ENCODE measurements at places on chromosomes 1 and 21.

DNA sequence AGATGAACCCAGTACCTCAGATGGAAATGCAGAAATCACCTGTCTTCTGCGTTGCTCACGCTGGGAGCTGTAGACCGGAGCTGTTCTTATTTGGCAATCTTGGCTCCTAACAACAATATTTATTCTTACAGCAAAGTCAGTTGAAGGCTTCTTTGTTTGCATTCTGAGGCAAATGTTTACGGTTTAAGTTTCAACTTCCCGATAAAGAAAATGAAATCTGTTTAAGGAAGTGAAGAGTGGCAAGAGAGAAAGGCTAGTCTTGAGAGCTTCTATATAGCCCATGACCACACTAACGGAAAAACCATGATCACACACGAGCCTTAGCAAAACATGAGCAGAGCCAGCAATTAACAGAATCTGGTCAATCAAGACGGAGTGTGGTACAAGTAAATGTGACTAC is 122.6 kb upstream of the ZNHIT6 start:
- DNase-seq, result peak; percentile 15

DNA sequence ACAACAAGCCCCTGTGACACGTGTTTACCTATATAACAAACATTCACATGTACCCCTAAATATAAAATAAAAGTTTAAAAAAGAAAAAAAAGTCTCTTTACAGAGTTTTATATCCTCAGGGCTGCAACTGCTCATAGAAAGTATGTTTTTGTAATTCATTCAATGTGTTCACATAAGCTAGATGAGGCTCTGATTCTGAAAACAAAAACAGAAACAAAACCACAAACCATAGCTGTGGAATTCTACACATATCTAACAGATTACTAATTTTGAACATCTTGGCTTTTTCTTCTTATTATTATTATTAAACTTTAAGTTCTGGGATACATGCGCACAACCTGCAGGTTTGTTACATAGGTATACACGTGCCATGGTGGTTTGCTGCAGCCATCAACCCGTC is 579.6 kb upstream of the ZRANB2 start:
- no peak for DNase-seq

DNA sequence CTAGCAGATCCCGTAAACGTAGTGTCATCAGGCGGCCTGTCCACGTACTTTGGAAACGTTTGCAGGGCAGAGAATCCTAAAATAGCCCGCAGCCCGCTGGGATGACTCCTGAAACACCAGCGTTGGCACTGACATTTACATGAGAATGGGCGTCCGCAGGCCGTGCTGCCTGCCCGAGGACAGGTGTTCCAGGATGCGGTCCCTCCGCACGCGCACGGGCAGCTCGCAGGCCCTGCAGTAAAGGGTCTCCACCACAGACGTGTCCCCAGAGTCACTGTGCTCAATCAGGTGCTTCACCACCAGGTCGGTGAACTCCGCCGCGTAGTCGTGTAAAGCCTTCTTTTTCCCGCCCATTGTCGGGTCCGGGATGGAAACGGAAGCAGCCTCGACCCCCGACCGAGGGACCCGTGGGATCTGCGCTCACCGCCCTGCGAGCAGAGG is 5.8 kb upstream of the CCDC27 start:
- no peak for DNase-seq

DNA sequence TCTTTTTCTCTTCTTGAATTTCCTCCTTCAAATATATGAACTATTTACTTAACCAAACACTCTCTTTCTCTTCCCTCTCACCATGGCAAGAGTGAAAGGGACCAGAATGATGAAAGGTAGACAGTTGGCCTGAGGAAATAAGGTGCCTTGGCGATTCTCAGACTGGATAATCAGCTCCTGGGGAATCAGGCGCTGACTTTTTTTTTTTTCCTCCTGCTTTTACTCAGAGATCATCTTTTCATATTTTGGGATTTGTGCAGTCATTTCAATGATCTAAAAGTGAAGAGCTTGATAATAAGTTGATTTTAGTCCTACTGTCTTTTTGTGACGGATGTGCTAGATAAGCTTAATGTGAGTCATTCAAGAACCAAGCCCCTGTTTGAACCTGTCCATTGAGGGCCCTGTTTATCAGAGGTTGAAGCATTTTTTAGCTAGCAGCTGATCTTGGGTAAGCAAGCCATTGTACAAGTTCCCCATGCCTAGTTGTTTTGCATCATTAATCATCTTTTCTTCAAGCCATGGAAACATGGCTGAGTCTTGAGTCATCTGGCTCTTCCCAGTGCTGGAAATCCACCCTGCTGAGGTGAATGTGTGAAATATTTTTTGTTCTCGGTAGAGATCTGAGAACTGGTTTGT is 40.8 kb downstream of the ITSN1 start:
- DNase-seq, result peak; percentile 39

DNA sequence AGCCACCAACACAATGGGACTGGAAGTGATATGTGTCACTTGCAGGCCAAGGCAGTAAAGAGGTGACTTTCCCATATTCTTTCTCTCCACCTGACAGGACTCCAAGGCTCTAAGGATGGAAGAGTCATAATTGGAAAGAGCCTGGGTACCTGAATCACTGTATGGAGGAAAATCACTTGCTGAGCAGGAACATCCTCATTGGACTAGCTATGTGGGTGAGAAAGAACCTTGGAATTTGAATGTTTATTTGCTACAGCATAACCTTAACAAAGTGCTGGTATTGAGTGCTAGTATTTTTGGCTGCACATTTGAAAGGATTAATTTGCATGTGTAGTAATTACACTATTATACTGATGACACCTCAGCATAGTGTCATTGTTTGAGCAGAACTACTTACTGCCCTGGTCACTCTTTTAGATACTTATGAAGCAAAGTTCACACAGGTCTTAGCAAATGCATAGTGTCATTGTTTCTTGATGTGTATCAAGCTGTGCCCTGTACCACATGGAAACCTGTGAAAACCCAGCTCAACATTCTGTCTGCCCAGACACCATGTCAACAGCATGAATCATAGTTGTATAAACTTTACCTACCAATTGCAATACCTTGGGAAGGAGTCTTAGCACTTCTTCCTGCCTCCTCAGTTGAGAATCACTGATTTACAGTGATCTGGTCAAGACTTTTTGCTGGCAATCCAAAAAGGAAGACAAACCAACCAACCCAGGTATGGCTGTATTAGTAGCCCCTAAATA is 5.1 kb upstream of the S100A10 start:
- no peak for DNase-seq

- no peak for DNase-seq
These were observed 4.3 kb downstream of the PRMT2 start for GRCh38 chr21:46639489-46640386.

GRCh38 chr1:64956733-64957441 is 9.5 kb downstream of the JAK1 start:
- DNase-seq, result no peak

DNA sequence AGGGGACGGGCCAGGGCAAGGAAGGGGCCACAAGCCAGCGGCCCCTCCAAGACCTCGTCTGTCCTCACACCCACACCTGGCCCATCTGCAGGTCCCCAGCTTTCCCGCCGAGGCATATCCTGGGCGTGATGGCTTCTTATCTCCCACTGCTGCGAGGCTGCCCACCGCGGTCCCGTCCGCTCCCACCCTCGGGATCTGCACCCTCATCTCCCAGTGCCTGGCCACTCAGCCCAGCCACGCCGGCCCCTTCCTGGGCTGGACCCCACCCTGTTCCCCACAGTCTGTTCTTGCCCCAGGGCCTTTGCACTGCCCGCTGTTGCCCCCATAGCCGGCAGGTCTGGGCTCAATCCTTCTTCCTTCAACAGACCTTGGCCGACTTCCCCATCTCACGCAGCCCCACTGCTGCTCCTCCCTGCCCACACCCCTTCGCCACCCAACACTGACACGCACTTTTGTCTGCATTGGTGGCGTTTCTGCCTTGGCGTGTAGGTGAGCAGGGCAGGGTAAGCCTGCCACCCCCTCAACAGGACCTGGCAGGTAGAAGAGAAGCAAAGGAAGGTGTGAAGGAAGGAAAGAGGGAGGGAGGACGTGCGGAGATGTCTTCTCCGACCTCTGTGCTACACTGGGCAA is 4.4 kb upstream of the TTC34 start:
- DNase-seq, result no peak

GRCh38 chr1:202009326-202010179 is 834 bp upstream of the ELF3 start:
- peak; percentile 55 for DNase-seq

GRCh38 chr1:96416111-96416595 is 305.4 kb upstream of the PTBP2 start:
- peak; percentile 95 for DNase-seq

GRCh38 chr1:81126989-81127581 is 673.6 kb upstream of the ADGRL2 start:
- no peak for DNase-seq

DNA sequence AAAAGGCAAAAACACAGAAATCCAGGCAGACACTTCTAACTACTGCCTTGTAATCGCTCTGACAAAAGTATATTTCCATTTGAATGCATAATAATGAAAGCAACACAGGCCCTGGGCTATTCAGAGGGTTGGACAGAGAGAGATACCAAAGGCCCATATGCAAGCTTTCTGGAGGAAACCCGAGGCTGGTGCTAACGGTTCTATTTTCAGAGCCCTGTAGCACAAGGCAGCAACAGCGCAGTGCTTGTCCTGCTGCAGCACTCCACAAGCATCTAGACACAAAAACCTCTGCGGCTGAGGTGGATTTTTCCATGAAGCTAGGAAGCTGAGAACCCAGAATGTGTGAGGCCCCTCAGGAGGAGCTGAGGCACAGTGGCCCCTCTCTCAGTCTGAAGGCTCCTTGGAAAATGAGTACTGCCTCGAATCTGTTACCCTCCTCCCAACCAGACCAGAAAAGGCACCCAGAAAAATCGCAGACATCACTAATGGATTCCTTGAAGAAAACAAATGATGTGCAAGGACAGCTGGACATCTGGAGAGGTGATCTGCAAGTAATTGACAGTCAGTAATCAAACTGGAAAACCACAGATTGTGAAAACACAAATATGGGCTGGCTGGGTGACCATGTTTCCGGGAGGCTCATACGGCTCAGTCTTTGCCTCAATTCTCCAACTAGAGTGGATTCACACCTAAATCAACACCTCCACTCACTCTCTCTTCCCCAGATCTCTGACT is 54.0 kb downstream of the COLGALT2 start:
- no peak for DNase-seq

GRCh38 chr1:10185759-10186158 is 24.6 kb upstream of the KIF1B start:
- DNase-seq, result no peak

DNA sequence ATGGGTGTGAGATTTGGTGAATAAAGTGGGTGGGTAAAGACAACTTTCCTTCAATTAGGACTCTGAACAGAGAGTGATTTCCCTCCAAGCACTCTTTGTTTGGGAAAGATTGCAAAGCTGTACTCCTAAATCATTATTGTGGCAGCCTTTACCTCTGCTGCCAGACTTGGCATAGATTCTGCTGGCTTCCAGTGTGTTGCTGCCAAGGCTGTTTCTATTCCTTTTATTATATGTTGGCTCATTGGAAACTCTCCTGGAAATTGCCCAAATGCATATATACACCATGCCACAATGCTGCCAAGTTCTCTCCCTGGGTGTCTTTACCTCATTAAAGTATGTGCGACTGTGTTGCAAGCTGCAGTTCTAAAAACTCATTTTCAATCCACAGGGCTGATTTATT is 668.0 kb downstream of the MRPL39 start:
- DNase-seq, result no peak

- no peak for DNase-seq
These were observed 252.1 kb downstream of the KAZN start for GRCh38 chr1:14850563-14850962.

- no peak for DNase-seq
These were observed 458.9 kb downstream of the DSCAM start for GRCh38 chr21:40388046-40388445.

- no peak for DNase-seq
These were observed 642.3 kb downstream of the RWDD3 start for GRCh38 chr1:95876276-95876675.

- no peak for DNase-seq
These were observed at the start of gene TFF2 for GRCh38 chr21:42350927-42351426. Gene TFF2 (minus strand): TSS chr21:42350994. CDS start chr21:42350957, 37 bp downstream.

- DNase-seq, result peak; percentile 42
These were observed 2.8 kb downstream of the KCNN3 start for GRCh38 chr1:154867064-154867825.

- peak; percentile 71 for DNase-seq
These were observed 24.1 kb downstream of the ETNK2 start for GRCh38 chr1:204127597-204128242.

- peak; percentile 58 for DNase-seq
These were observed 48.7 kb downstream of the SPAG17 start for GRCh38 chr1:118136187-118136941.

GRCh38 chr1:41499591-41499990 is 15.1 kb upstream of the EDN2 start:
- DNase-seq, result no peak

DNA sequence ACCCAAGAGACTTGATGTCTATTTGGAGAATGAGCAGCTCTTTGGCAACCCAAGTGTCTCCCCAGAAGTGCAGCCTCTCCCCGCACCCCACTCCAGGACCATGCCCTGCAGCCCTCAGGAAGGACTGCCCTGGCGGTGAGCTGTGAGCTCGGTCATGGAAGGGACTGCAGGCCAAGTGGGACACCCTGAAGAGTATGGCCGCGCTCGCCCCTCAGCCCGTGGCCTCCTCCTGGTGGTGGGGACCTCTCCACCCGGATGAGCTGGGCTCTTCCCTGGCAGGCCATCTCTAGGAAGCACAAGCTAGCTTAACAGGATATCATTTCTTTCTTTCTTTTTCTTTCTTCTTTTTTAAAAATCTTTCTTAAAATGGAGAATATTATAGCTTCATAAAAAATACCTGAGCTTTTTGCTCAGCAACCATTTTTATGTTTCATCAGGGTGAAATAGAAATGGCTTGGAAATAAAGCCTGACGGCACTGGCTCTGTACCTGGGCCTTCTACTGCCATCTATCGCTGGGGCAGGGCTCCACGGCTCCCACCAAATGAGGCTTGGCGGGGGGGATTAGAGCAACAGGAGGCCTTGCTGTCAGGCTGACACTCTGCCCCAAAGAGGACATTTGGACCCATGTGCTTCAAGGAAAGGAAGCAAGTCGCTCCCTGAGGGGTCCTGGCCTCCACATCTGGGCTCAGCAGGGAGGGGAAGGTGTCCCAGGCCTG is 296.2 kb upstream of the VAMP3 start:
- DNase-seq, result no peak

- no peak for DNase-seq
These were observed 150.6 kb downstream of the ZNF648 start for GRCh38 chr1:181910905-181911304.

DNA sequence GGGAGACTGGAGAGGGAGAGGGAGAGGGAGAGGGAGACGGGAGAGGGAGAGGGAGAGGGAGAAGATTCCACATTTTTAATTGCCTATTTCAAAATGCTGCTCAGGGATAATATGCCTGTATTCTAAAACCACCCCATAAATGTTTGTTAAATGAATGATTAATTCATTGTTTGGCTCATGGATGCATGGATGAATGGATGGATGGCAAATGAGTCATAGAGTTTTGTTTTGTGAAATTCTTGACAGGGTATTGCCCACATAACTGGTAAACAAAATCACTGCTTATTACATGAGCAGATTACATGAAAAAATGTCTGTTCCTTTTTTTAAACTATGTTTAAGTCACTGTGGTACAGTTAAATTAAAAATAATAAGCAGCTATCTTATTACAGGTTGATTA is 220.4 kb downstream of the ZP4 start:
- DNase-seq, result no peak

GRCh38 chr21:42636520-42637266 is 16.7 kb upstream of the PDE9A start:
- no peak for DNase-seq

GRCh38 chr1:221517961-221518360 is 223.9 kb downstream of the DUSP10 start:
- DNase-seq, result no peak

- DNase-seq, result no peak
These were observed 538.0 kb upstream of the CAMK1G start for GRCh38 chr1:209045331-209046057.
